NCI-H82 (cell line): ENCODE measurements at places on chromosomes 7 and 10.

GRCh38 chr7:46131916-46132795, 211.1 kb upstream of the IGFBP3 start:
- DNase-seq, result peak; percentile 28

- DNase-seq, result no peak
Observed at GRCh38 chr7:71538210-71538609, 406.3 kb downstream of the GALNT17 start.

DNA sequence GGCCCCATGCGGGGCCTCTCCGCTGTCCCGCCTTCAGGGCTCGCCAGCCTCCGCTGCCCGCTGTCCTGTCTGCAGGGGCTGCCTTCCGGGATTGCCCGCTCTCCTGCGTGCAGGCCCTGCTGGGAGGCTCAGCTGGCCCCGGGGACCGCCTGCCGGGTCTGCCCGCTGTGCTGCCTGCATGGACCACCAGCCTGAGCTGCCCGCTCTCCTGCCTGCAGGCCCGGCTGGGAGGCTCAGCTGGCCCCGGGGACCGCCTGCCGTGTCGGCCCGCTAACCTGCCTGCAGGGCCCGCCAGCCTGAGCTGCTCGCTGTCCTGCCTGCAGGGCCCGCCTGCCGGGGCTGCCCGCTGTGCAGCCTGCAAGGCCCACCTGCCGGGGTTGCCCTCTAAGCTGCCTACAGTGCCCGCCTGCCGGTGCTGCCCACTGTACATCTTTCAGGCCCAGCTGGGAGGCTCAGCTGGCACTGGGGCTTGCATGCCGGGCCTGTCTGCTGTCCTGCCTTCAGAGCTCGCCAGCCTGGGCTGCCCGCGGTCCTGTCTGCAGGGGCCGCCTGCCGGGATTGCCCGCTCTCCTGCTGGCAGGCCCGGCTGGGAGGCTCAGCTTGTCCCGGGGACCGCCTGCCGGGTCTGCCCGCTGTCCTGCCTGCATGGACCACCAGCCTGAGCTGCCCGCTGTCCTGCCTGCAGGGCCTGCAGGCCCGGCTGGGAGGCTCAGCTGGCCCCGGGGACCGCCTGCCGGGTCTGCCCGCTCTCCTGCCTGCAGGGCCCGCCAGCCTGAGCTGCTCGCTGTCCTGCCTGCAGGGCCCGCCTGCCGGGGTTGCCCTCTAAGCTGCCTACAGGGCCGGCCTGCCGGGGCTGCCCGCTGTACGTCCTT, 165.1 kb downstream of the GLRX3 start:
- DNase-seq, result peak; percentile 37

- no peak for DNase-seq
Observed at GRCh38 chr10:218798-219197, 83.5 kb downstream of the ZMYND11 start.

DNA sequence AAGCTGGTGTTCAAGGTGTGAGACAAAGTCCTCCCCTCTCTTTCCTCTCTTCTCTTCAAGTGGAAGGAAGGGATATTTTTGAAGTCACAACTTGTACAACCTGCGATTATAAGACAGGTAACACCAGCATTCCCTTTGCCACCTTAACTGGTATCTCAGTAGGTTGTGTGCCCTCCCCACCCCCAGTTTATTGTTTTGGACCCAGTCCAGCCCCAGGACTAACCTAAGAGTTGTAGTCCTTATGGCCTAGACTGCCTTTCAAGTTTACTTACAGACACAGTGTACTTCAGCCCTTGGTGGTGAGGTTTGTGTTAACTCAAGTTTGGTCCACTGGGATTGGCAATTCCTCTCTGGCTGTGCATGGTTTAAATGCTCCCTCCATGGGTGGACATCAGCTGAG, 26.8 kb upstream of the CYP2C8 start:
- no peak for DNase-seq

DNA sequence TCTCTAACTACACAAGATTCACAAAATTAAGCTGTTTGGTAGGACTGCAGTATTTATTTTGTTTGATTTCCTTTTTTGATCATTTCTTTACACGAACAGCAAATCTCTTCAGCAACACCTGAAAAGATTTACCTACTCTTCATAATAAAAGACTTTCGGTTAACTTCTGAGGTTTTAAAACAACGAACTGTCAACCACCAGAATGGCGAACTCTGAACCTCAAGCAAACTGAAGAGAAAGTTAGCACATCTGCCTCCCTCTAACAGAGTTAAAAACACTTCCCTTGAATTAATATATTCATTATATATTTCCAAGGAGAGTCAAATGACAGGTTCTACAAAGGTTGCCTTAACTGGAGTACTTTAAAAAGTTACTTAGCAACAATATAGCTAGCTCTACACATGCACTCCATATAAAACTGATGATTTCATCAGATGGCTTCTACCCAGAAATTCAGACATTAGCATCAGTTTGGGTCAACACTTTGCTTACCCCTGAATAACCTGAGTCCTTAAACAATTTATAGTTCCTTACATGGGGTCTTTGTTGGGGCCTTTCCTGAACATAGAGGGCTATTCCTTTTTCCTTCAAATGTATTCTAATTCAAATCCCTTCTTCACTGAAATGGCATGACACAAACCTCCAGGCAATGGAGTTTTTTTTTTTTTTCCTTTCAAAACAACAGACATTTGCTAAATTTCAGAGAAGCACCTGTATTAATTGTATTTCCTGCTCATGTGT, 118.3 kb downstream of the SEM1 start:
- no peak for DNase-seq

DNA sequence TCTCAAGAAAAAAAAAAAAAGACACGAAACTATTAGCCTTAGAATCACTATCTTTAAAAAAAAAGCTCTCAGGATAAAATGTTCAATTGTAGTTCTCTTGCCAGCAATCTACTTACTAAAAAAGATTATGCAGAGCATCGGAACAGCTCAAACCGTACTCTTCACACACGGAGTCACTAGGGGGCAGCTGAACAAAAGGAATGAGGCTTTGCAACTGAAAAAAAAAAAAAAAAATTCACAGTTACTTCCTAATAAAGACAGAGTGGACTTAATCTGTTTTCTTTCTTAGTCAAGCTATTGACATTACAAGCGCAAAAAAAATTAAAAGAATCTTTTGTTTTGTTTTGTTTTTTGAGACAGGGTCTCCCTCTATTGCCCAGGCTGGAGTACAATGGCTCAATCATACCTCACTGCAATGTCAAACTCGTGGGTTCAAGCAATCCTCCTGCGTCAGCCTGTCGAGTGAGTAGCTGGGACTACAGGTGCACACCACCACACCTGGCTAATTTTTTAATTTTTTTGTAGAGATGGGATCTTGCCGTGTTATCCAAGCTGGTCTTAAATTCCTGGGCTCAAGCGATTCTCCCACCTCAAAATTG, 11.5 kb downstream of the PMS2 start:
- peak; percentile 69 for DNase-seq

GRCh38 chr10:126463286-126463685, 75.0 kb upstream of the ADAM12 start:
- DNase-seq, result peak; percentile 92

DNA sequence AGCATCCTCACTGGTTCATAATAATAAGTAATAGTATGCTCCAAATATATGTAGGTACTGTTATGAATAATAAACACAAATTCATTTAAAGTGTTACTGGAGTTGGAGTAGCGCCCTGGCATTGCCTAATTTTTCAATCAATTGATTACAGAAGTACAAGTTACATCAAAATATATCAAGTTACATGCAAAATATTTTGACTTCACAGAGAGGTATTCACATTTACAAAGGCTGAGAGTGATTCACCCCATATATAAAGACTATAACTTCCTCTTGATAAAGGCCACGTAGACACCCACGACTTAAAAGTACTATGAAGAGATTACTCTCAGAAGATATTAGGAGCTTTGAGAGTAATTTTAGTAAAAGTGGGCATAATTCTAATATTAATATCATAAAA, 13.6 kb upstream of the COL17A1 start:
- no peak for DNase-seq

- DNase-seq, result no peak
Observed at GRCh38 chr7:3307435-3307834, 6.4 kb downstream of the SDK1 start.

DNA sequence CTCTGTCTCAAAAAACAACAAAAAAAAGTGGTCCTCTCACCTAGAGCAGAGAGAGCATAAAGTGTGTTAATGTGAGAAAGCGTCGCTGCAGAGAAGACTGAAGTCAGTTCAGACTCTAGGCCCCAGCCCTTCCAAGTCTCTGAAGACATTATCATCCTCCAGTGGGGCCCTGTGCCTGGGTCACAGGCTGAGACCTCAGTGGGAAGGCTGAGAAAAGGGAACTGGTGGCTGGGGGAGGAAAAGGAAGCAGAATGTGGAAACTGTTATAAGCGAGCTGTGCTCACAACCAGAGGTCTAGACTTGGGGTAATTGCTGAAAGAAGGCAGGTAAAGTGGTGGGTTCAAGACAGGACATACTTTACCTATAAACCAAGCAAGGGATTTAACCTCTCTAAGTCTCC, 4.9 kb upstream of the RRP12 start:
- DNase-seq, result no peak

- DNase-seq, result no peak
Observed at GRCh38 chr10:132543916-132544743, 6.5 kb downstream of the INPP5A start.

DNA sequence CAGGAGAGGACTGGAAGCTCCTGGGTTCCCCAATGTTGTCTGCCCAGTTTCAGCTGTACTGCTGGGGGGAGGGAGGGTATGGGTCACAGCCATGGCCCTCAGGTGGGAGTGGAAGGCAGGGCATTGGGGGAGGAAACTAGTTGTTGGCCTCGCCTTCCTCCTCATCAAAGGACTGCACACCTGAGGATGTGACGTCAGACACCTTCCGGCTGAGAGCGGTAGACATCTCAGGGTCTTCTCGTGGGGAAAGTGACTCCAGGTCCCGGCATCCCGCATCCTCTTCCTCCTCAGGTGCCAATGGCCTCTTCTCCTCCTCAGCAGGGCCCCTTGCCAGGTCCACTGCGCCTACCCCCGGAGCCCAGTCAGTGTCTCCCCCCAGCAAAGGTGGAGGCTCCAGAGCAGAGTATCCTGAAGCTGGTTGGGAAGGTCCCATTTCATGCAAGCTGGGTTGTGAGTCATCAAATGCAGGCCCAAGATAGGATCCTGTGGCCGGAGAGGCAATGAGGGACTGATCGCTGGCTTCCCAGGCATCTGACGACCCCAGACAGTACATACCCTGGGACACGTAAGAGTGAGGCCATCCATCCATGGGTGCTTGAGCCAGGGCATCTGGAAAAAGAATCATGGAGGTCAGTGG, 6.0 kb downstream of the FAM131B start:
- no peak for DNase-seq

DNA sequence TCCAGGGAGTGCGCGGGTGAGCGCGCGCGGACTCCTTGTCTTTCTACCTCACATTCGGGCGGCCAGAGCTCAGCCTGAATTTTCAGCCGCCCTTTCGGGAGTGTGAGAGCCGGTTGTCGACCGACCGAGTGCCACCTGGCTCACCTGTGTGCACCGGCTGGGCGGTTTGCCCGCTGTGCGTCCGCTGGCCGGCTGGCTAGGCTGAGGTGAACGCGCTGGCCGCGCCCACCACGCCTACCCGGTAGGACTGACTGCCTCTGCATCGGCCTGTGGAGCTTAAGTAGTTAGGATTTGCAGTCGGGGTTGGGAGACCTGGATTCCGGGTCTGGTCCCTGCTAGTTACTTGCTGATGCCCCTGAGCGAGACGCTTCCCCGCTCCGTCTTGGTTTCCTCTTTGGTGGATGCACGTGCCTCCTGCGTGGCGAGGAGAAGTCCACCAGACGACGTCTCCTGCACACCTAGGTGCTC, 553 bp downstream of the TSPAN15 start:
- DNase-seq, result peak; percentile 57

- DNase-seq, result no peak
Observed at GRCh38 chr10:124678557-124679240, 65.5 kb downstream of the FAM53B start.

GRCh38 chr7:86914551-86914950, 144.9 kb downstream of the ELAPOR2 start:
- DNase-seq, result peak; percentile 40

GRCh38 chr10:86824151-86824550, 67.7 kb downstream of the BMPR1A start:
- peak; percentile 24 for DNase-seq

DNA sequence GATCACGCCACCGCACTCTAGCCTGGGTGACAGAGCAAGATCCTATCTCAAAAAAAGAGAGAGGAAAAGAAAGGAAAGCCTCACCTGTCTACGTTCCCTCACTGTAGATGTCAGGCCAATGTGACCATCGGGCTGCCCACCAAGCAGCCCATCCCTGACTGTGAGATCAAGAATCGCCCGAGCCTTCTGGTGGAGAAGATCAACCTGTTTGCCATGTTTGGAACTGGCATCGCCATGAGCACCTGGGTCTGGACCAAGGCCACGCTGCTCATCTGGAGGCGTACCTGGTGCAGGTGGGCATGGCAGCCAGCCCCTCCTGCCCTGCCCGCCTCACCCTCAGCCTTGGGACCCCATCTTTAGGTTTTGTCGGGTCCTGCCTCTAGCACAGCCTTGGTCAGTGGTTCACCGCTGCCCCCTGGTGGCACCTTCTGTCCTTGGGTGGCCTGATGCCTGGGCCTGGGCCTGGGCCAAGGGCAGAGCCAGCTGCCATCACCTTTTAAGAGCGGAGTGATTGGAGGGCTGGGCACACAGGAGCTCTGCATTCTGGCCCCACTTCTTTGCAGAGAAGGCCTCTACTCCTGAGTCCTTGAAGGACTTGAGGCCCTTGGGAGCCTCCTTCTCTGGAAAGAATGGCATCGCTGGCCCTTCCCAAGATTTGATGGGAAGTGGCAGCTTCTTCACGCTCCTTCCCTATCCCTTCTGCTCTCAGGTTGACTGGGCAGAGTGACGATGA, 14.4 kb upstream of the AHCYL2 start:
- peak; percentile 71 for DNase-seq

DNA sequence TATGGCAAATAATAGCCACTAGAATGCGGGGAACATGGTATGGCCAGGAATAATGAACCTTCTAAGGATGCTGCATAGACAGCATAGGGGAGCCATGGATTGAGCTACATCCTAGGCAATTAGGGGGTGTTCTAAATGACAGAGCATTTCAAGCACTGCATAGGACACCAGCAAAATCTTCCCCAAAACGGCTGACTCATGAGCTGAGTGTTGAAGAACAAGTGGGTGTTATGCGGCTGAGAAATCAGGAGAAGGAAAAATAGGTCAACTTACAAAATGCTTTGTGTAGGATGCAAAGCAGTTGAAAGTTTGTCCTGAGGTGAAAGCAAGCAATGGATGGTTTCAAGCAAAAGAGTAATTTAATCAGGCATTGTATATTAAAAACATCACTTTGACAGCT, 1023.5 kb upstream of the C7orf33 start:
- DNase-seq, result no peak

- DNase-seq, result no peak
Observed at GRCh38 chr7:110962826-110963225, 128.1 kb upstream of the LRRN3 start.
